ENCODE measurements at places on chromosomes 6 and 20. TPM values are rescaled to one million over a fixed set of nuclear protein-coding genes. Genes with fewer than 3 reads are reported as not detected.

Gene FRK
- 6.9 TPM for total RNA-seq

Gene MAFB
- total RNA-seq, result 0.09 TPM

- DNase-seq, result no peak
Observed at GRCh38 chr6:90701146-90701781, 114.4 kb upstream of the MAP3K7 start.

DNA sequence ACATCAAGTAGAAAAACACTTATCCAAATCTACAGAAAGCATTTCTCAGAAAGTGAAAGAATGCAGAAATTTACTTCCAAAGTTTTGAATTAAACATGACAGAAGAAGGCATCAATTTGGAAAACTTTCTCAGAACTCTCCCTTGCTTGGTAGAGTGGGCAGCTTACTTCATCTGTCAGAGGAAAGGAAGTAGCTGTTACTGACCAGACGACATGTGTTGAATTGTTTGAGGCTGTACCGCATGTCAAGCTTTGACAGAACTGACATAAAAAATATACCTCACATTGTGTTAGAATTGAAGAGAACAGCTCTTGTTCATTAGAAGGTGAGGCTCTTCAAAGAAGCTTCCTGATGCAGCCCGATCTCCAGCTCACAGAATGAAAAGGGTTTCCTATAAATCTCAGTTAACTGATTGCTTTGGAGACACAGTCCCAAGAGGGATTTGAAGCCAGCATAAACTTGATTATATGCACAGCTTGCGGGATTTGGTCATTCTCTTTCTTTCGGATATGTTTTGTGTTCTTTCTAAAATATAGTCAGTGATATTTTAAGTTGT, 190.7 kb downstream of the PLCB1 start:
- no peak for DNase-seq

DNA sequence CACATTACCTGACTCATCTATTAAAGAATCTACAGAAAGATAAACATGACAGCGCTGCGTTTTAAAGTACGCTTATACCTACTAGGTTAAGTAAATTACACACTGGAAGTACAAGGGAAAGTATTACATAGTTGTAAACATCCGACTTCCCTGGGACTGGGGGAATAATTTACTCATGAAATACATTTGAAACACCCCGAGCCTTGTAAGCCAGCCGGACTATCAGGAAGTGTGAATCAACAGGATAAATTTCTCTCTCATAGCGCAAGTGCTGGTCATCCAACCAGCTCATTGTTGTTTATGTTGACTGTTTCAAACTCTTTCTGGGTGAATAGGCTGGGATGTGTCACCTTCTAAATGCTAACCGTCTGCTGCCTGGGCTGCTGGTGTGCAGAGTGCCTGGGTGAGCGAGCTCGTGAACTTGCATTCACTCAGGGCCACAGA, 4.9 kb downstream of the BMP6 start:
- peak; percentile 94 for DNase-seq

DNA sequence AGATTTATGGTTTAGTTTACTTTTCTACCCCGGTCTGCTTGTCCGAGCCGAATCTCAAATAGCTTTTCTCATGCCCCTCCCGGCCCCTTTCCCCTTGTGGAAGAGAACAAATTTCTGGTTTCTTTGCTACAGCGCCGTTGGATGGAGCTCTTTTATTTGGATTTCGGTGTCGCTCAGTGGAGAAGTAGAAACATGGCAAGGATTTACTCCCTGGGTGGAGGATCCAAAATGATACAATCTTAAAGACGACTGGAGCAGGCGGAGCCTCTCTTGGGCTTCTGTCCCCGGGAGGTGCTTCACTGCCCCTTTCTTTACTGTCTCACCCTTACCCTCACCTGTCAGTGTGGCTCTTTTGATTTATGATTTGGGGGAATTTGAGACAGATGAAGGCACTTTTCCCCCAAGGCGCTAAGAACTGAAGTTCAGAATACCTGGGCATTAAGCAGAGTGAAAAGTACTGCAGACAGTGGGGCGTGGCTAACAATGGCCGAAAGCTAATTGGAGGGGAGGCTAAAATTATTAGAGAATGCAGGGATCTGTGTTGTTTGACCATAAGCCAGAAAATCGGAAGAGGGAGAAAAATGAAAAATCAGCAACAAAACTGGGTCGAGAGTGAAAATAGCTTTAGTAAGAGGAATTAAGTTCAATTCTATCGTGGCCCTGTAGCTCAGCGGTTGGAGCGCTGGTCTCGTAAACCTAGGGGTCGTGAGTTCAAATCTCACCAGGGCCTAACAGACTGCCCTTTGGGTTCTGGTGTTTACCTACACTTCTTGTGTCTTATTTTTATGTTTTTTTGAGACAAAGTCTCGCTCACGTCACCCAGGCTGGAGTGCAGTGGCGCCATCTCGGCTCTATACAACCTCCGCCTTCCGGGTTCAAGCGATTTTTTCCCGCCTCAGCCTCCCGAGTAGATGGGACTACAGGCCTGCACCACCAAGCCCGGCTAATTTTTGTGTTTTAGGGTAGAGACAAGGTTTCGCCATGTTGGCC, 145.1 kb upstream of the ZNF184 start:
- DNase-seq, result no peak
